Stimulated activated CD4-positive, alpha-beta T cell treated with anti-CD3 and anti-CD28 coated beads, Interleukin-12 subunit alpha, Interleukin-12 subunit beta, amount 100 ng/mL, for 24 hours (primary cell): ENCODE measurements at places on chromosomes 4 and X.

DNA sequence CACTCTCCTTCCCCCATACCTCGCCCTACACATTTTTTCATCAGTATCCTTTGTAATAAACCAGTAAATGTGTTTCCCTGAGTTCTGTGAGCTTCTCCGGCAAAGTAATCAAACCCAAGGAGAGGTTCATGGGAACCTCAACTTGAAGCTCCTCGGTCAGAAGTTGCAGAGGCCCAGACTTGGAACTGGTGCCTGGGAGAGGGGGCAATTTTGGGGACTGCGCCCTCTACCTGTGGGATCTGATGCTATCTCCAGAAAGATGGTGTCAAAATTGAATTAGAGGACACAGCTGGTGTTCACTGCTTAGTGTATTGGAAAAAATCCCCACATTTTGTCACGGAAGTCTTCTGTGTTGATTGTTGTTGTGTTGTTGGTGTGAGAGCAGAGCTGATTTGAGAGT lies 70.6 kb downstream of the ATP11C start:
- DNase-seq = no peak

DNA sequence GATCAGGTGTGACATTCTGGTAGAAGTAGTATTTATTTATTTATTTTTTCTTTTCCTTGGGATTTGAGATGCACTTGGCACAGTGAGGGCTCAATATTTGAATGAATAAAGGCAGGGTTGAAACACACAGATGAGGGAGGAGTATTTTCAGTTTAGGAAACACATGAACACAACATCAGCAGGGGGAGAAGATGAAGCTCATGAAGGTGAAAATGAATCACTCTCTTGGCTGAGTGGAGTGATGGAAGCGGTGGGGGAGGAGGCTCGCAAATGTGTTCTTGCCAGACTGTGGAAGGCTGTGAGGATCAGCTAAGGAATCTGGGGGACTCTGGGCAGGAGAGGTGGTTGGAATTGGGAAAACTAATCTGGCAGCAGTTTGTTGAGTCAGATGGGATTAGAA lies 55.3 kb downstream of the ARHGAP10 start:
- no peak for DNase-seq

GRCh38 chrX:150049647-150050046 lies 111.4 kb upstream of the EOLA2 start:
- no peak for DNase-seq

GRCh38 chr4:41678951-41679350 lies 69.6 kb downstream of the PHOX2B start:
- DNase-seq = no peak

DNA sequence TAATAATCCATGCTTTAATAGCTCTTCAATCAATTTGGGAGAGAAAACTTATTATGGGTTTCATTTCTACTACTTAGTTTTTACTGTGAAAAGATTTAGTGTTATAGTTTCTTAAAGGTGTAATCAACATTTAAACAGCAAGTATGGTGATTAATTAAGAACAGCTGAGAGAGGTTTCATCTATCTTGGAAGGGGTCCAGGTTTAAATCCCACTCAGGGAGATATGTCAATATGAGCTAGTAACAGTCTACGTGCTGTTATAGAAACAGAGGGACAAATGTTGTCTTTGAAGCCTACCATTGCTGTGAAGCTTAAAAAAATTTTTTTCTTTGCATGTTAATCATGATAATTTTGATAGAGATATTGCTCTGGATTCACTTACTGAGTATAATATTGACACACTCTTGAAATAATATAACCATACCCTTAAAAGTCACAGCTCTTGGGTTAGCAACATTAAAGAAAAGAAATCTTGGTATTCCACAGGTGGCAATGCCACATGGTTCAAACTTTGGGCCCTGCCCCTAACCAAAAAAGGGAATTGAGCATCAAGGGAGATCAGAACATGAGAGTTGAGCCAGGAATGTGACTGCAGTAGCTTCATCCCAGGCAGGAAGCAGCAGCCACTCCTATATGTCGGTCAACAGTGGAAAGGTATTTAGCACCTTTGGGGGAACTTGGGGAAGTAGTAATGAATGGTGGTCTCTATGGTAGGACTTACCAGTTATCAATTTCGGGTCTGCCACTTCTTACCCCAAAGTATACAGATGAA lies 107.8 kb downstream of the ANK2 start:
- no peak for DNase-seq

- DNase-seq = no peak
These were observed 54.1 kb upstream of the PRPS1 start for GRCh38 chrX:107574054-107574683.

DNA sequence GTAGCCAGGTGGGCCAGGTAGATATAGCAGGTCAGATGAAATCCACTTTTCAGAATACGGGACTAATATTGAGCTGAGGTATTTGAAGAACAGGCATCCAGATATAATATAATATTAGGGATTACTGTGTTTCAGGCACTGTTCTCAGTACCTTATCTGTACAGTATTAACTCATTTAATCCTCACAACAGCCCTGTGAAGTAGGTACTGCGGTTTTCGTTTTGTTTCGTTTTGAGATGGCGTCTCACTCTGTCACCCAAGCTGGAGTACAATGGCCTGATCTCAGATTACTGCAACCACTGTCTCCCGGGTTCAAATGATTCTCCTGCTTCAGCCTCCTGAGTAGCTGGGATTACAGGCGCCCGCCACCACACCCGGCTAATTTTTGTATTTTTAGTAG lies 129.6 kb downstream of the IL1RAPL2 start:
- DNase-seq = no peak

DNA sequence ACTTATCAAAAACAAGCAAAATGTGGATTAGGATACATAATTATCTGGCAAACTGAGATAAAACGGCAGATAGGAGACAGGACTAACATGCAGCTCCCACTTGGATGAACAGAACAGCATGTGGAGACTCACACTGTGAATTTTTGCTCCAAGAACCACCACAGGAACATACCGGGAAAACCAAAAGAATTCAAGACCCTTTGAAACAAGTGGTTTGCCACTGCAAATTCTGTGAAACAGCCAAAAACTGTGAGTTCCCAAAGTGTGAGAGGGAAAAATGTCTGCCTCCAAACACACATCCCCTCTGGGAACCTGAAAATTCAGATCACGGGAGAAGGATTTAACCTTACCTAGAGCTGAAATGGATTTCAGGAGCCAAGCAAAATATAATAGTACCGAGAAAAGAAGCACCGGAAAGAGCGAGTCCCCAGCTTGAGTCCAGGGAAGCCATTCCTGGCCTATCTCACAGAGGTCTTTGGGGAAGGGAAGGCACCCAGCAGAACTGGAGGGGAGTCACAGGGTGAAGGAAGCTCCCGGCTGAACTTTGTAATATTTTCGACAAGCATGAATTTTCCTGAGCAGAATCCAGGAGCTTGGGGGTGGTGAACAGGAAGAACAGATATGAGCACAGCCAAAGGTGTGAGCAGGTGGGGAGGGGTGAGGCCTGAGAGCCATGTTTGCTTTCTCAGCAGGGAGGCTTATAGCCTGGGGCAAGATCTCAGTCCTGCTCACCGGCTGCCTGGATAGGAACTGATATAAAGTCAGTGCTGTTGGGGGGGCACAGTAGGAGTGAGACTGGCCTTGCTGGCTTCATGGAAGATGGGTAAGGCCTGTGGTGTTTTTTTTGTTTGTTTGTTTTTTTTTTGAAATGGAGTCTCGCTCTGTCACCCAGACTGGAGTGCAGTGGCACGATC lies 23.9 kb downstream of the MANBA start:
- no peak for DNase-seq

DNA sequence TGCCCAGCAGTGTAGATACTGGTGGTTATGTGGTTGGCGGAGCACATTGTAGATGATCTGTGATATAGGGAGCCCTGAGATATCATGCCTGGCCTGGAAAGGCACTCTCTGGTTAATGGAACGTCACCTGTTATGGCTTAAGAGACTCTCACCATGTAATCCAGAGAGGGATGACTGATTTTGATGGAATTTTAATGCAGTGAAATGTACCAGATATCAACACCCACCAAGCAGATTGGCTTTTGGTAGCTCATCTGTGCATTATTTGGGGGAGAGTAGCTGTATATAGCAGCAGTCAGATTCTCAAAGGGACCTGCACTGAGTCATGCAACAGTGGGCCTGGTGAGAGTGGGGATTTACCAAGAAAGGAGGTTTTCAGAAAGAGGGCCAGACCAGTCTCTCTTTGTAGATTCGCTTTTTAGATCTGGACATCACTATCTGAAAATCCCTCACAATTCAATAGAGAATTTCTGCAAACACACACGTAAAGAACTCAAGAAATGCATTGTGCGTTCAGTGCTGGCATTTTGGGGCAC lies 17.3 kb downstream of the TSC22D3 start:
- no peak for DNase-seq

GRCh38 chr4:85792376-85793232 lies 317.7 kb downstream of the ARHGAP24 start:
- DNase-seq = no peak

DNA sequence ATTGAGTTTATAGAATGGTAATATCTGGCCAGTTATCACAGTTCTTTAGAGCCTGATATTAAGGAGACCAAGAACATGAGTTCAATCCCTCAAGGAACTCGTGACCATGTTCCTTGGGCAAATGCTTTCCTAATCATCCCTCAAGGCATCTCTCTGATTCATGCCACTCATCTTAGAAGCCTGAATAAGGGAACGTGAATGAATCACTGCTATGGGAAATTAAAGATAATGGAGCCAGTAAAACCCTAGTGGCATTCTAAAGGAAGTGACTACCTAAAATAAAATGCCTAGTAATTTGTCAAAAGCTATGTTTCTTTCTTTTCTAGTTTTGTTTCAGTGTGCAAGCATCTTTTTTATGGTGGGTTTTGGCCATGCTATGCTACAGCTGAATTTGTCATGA lies 1161.3 kb downstream of the C4orf33 start:
- no peak for DNase-seq

DNA sequence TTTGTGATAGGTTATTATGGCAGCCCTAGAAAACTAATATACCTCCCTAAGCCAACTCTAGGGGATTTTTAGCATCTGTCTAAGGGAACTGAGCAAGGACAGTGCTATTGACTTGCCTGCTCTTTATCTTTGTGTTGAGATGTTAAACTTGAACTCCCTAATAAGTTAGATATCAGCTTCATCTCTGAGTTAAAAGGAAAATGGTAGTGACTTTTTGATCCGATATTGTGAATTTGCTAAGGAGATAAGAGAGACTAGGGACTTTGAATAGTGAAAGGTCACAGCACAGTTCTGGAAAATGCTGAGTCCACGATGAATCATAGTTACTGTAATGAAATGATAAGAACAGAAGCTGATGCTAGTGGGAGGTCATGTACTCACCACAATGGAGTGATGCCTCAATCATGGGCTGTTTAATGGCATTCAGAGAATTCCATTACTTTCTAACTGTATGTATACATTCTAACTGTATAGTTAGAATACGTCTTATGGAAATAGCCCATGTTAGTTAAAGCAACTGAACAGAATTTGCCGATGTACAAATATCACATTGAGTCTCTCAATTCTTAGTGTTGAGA lies 147.2 kb downstream of the GLRA3 start:
- no peak for DNase-seq

GRCh38 chr4:41360921-41361793 lies 104.4 kb downstream of the UCHL1 start:
- no peak for DNase-seq

DNA sequence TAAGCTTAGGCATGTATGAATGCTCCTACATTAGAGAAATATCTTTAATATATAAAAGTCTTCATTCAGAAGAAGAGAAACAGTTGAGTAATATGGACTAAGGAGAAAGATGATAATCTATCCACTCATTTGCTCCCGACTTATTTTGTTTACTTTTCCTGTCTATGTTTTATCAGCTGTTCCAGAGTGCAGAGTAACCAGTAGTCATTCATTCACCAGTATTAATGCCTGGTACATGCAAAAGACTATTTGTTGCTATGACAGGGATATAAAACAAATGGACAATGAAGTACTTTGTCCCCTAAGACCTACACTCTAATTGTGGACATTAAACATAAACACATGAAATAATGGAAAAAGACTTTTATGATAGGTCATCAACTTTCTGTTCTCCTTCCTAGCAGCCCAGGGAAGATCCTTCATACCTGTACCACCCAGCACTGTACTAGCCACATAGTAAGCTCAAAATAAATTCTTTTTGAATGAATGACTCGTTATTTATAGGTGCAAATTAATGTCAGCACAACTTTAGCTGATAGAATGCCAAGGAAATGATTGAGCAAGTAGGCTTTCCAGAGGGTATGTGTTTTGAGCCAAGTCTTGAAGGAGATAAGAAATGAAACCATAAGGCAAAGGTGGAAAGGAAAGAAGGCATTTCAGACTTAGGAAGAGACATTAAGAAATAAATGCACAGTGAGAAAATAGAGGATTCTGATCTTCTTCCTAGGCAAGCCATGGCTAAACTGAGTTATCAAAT lies 45.0 kb upstream of the IL13RA1 start:
- DNase-seq = no peak
